ENCODE measurements at places on chromosomes 16 and 17.

GRCh38 chr16:64952177-64952576 lies 169.7 kb downstream of the CDH11 start:
- DNase-seq = no peak

- DNase-seq = no peak
These were observed 107.0 kb upstream of the RPL38 start for GRCh38 chr17:74096456-74096855.

GRCh38 chr16:28943281-28943680 lies 7.5 kb upstream of the NFATC2IP start:
- no peak for DNase-seq

- DNase-seq = peak; percentile 46
These were observed 48.7 kb upstream of the AMZ2 start for GRCh38 chr17:68198931-68199836.

GRCh38 chr17:2484876-2485275 lies 26.8 kb downstream of the METTL16 start:
- DNase-seq = no peak

DNA sequence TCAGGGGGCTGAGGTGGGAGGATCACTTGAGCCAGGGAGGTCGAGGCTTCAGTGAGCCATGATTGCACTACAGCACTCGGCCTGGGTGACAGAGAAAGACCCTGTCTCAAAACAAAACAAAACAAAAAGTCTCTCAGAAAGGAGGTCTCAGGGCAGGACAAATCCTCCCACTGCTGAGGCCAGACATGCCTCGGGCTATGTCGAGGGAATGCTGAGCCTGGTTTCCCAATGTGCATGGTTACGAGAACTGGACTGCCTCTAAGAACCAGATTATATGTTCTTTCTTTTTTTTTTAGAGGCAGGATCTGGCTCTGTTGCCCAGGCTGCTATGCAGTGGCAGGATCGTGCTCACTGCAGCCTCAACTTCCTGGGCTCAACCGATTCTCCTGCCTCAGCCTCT lies 27.6 kb downstream of the TRAP1 start:
- DNase-seq = no peak

DNA sequence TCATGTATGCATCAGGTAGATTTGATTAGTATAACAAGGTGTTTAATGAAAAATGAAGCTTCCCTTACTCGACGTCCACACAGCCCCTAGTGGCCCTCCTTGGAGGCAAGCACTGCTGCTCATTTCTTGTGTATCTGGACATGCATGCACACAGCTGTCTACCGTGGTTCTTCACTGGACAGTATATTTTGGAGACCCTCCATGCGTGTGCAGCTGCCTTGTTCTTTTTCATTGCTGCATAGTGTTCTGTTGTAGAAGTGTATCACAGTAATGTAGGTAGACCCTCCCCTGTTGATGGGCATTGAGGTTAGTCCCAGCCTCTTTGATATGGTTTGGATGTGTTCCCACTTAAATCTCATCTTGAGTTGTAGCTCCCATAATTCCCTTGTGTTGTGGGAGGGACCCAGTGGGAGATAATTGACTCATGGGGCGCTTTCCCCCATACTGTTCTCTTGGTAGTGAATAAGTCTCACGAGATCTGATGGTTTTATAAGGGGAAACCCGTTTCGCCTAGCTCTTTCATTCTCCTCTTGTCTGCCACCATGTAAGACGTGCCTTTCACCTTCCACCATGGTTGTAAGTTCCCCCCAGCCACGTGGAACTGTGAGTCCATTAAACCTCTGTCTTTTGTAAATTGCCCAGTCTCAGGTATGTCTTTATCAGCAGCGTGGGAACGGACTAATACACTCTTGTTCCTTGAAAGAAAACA lies 6.3 kb downstream of the CMIP start:
- DNase-seq = no peak

DNA sequence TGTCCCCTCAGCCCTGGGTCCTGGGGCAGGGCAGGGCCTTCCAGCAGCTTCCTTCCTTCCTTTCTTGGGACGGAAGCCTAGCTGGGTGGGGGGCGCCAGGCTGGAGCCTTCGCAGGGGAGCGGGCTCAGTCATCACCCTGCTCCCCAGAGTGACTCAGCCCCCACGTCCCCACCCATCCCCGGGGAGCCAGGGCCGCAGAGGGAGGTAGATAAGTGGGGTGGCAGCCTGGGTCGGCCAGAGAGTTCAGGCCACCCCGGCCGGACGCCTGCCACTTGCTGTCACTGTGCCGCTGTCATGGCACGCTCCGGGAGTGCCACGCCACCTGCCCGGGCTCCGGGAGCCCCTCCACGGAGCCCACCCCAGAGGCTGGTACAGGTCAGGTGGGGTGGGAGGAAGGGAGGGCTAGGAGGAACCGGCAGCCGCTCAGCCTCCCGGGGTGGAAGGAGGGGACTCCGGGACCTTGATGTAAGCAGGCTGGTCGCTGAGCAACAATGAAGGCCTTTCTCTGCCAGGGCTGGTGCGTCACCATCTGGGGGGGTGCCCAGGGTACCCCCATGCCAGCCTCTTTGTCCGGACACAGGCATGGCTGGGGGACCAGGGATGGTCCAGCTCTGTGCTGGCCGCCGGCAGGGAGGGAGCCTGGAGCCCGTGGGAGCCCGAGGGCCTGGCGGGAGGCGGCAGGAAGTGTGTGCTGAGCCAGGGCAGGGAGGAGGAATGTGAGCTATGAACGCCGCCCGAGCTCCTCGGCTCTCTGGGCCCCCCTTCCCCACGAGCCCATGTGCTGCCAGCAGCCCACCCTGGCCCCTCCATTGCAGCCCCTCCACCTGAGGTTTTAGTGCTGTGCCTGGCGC lies 6.6 kb downstream of the NHERF2 start:
- peak; percentile 26 for DNase-seq

DNA sequence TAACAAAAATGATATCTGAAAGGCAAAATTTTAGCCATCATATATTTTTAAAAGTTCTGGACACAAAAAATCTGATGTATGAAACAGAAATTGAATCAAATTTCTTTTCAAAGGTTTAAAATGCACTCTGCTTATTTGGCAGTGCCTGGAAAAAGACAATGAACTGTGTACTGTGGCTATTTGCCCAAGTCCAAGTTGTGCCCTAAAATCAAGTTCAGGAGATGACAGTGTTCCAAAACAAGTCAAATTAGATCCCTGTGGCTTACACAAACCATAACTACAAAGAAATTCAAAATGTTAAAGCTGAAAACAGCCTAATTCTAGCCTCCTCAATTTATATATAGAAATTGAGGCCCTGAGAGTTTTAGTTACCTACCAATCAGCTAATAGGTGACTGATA lies 25.6 kb downstream of the CMC2 start:
- DNase-seq = no peak

DNA sequence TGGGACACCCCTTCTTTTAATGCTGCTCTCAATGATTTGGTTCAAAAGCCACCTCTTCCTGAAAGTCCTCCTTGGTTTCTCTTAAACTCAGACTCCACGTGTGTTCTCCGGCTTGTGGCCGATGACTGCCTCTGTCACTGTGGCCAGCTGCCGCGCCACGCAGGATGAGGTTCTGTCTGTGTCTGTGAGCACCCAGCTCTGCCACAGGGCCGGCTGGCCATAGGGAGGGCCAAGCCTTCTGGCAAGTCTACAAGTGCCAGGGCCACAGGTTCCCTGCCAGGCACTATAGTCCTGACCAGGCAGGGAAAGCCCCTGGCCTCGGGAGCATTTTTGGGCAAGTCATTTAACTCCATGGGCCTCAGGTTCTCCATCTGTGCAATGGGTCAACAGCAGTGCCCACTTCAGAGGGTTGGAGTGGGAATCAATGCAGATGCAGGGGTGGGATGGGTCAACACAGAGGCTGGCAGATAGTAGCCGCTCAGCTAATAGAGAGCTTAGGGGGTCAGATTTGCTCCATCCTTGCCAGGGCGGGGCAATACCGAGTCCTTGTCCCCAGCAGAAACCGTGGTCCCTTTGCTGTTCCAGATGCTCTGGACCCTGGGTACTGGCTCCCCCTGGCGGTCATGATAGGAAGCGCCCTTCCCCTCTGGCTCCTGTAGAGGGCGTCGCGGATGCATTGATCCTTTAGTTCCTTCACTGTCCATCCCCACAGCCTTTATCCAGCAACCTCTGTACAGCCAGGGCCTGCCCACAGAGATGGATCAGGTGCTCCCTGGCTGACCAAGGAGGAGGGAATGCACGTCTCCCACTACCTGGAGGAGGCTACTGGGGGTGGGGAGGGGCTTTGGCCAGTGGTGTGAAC lies 19.3 kb upstream of the ADGRG3 start:
- peak; percentile 75 for DNase-seq

DNA sequence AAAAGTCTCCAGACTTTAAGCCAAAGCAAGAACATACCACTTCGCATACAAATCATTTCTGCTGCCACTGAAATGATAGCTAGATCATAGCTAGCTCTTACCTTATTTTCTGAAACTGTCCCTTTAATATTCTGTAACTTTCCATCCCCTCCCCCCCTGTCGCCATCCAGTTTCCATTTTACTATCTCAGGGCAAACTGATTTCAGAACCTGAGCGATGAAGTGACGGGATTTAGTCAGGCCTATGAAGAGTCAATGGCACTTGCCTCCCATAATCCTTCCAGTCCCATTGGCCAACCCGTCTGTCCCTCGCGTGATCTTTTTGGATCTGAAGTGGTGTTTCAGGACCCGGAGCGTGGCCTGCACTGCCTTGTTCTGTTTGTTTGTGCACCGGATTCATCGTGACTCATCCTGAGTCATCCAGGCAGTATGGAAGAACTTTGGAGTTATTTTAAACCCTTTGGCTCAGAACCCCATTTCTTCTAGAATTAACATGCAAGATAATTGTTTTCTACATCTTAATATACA lies 199.8 kb upstream of the CHMP6 start:
- DNase-seq = no peak

DNA sequence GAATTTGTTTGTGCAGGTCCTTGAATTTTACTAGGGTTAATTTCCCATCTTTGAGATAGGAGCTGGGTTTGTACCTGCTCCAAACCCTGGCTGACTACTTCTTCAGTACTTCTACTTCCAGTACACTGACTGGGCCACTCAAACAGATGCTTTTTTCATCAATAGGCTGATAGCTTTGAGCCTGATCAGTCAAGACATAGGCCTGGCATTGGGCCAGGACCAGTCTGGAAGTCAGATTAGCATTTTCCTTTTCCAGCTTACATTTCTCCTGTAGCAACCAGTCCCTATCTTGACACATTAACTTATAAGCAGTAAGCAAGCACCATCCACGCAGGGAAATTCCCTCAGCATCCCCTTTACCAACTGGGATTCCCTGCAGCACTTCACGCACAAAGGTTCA lies 7.5 kb upstream of the TMEM101 start:
- DNase-seq = no peak

- DNase-seq = no peak
These were observed 10.6 kb downstream of the MTMR4 start for GRCh38 chr17:58503866-58504265.

- DNase-seq = no peak
These were observed 136.2 kb upstream of the AXIN2 start for GRCh38 chr17:65697661-65698060.

DNA sequence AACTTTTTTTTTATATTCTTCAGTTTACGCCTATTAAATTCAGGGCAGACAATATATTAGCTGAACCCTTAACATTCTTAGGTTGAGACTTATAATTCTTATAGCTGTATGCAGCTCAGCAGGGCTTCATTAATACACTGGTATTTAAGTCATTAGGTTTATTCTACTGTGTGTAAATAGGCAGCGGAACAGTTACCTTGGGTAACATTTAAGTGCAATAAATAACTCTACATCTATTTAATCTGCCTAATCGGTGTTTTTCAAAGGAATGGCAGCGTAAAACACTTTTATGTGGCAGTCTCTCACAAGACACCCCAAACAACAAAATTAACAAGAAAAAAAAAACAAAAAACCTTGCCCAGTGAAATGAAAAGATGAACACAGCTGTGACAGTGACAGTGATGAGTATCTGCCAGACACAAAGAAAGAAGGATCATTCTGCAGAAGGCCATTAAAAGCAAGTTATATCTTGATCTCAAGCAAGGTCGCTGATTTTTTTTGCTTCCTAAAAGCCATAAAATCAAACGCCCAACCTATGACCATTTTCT lies 32.6 kb downstream of the KCNJ2 start:
- no peak for DNase-seq

DNA sequence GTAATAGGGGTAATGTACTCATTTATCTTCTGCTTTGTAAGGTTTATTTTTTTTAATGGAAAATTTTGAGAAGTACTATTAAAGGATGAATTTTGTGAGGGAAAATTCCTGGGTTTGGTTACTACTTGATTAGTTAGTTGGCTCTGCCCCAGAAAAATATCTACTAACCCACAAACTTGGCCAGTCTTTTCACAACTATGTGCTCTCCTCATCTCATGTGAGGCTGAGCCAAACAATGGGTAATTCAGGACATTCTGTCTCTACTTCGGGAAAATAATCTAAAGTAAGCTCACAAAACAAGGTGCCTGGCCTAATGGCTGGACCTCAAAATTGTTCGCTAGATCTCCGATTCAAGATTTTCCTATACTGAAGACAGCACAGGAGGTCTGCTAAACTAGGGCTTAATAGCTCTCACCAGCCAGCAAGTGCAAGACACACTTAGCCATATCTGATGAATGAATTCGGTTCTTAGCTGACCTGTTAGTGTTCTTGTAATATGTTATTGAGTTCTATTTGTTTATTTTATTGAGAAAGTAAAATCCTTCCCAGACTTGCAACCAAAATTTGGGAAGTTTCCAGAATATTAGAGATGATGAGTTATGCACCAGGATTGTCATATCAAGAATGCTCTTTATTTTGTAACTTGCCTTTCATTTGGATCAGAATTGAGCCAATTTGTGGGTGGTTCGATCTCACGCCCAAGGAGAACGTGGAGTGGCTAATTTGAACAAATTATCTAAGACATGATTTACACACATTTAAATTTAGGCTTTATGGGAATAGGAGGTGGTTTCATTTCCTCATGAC lies 5.7 kb downstream of the KCNJ16 start:
- DNase-seq = no peak

DNA sequence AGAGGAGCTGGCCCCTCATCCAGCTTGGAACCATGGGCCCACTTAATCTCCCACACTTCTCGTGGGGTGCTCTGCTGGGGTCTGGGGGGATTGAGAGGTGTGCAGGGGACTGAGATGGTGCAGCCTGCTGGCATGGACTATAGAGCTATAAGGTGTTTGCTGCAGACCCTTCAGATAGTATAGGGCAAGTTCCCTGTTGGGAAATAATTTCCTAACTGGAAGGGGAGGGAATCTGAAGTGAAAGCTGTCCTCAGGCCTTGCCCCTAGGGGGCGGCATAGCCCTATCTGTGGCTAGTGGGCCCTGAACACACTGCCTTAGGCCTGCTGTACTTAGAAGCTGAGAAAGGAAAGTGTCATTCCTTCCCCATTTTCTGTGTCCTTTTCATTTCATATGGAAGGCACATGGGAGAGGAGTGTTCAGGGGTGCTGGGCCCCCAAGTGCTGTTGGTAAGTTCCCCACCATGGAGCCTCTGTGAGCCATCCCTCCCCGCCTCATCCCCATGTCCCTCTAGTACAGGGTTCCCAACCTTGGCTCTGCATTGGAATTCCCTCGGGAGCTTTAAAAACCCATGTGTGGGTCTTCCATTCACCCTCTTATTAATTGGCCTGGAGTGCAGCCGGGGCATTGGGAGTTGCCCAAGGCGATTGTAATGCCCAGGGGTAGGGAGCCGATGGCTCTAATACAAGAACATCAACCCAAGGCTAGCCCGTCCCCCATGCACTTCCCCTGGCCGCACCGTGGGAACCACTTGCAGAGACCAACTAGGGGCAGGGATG lies 19.7 kb downstream of the GOSR2 start:
- peak; percentile 21 for DNase-seq

Measured in CD8-positive, alpha-beta memory T cell (primary cell).